ENCODE measurements at places on chromosomes 11 and 22.

- no peak for DNase-seq
Observed at GRCh38 chr11:102187416-102188151, 77.3 kb downstream of the YAP1 start.

- no peak for DNase-seq
Observed at GRCh38 chr11:125088576-125089455, 22.6 kb downstream of the TMEM218 start.

GRCh38 chr11:73280626-73281025 is 8.5 kb downstream of the P2RY6 start:
- DNase-seq: no peak

GRCh38 chr11:34654483-34655334 is 33.8 kb downstream of the EHF start:
- DNase-seq: peak; percentile 78

DNA sequence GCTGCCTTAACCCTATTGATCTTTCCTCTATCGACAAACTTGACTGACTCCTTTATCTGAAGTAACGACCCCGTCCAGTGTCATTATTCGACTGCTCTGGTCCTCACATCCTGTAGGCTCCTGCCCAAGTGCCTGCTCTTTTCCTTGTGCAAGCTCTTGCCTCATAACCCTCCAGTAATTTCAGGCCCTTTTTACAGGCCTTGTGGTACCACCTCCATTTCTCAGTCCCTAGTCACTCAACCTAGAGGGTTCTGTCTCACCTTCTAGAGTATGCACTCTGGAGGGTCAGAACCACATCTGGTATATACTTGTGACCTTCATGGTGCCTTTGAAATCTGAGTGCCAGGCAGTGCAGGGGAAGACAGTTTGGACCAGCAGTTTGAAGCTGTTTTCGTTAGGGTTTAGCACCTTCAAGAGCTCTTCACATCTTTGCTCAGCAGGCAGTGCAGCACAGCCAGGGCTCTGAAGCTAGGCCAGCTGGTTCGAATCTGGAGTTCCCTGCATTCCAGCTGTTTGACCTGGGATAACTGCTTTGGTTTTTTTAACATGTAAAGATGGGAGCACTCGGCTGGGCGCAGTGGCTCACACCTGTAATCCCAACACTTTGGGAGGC is 11.2 kb downstream of the SNRPD3 start:
- no peak for DNase-seq

DNA sequence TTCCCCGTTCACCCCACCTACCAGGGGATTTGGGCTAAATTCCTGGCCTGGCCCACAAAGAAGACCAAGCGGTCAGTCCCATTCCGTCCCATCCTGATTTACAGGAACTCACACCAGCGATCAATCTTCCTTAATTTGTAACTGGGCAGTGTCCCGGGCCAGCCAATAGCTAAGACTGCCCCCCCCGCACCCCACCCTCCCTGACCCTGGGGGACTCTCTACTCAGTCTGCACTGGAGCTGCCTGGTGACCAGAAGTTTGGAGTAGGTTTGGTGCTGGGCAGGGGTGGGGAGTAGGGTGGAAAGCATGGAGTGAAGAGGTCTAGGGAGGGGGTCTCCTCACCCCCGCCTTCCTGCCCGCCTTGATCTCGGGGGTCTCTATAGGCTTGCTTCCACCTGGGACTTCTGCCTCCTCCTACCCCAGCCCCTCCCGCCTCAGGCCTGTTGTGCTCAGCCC is at the start of gene SERPING1:
TSS of gene SERPING1 (plus strand) at position 225 of the 455 bp plus-strand sequence. CDS start 586 bp downstream, outside the sequence.
- peak; percentile 15 for DNase-seq

DNA sequence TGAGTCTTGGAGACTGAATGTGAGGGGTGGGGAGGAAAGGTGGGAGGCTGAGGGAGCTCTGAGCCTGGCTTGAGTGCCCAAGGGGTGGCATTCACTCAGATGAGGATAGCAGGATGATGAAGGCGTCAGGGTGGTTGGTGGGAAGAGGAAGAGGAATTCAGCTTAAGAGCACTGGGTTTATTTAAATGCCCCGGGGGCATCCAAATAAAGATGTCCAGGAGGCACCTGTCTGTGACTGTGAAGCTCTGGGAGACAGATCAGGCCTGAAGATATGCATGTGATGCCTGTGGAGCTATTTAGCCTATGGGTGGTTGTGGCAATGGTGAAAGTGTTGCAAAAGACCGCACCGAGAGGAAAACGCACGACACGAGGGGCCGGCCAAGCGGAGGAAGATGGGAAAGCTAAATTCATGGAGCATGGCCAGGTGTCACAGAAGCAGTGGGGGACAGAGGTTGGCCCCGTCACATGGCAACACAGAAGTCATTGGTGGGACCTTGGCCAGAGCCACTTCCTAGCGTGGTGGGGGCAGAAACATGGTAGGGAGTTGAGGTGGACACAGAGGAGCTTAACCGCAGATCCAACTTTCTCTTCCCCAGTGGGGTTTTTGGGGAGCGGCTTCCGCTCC is 15.5 kb downstream of the SLC37A2 start:
- no peak for DNase-seq

GRCh38 chr11:84465040-84465439 is 1162.1 kb downstream of the DLG2 start:
- DNase-seq: peak; percentile 7

GRCh38 chr22:36455571-36456463 is 25.6 kb downstream of the TXN2 start:
- no peak for DNase-seq
